Stimulated activated CD8-positive, alpha-beta memory T cell treated with anti-CD3 and anti-CD28 coated beads, Interleukin-7, amount 100 ng/mL, for 48 hours (primary cell): ENCODE measurements at places on chromosomes 5 and 9.

DNA sequence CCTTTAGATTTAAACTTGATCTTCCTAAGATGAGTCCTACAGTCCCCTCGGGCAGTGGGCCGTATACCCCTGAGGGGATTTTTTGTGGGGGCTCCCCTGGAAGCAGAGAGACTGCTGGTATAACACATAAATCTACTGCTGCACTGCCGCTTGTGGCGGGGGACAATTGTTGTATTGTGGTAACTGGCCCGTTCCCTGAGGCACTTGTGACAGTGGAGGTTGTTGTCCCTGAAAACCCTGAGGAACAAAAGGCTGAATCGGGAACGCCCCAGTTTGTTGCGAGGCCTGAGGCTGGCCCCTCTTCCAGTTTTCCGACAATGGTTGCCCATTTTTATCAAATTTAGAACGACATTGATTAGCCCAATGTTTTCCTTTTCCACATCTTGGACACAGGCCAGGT lies 4.7 kb upstream of the TMEM141 start:
- DNase-seq = no peak

DNA sequence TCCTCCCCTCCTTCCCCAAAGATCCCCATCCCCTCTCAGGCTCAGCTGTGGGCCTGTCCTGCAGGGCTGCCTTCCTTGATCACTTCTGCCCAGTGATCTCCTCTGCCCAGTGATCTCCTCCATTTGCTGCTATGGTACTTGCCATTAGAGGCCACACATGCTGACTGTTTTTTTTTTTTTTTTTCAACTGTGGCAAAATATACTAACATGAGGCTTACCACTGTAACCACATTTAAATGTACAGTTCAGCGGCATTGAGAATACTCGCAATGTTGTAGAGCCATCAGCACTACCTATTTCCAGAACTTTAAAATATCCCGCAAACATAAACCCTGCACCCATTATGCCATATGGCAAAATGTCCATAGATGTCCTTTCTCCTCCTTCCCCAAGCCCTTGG lies 61.7 kb upstream of the EPB41L4B start:
- no peak for DNase-seq

DNA sequence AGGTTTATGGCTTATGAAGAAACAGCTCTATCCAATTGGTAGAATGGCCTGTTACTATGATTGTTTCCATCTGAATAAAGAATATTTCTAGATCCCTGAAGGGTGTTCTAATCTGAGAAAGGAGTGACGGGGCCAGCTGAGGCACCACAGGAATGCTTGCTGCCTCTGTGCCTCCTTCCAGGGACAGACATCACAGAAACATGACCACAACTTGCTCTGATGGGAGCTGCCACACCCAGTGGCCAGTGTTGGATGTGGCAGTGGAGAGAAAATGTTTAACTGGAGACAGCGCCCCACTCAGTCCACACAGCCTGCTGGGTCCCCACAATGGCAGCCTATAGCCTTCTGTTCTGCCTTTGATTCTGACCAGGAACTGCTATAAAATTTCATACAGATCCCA lies 38.6 kb upstream of the TESK1 start:
- no peak for DNase-seq

- DNase-seq = no peak
These were observed 108.7 kb downstream of the TRIM32 start for GRCh38 chr9:116795821-116796220.

- DNase-seq = no peak
These were observed 378.2 kb upstream of the RPS23 start for GRCh38 chr5:82656341-82656761.

DNA sequence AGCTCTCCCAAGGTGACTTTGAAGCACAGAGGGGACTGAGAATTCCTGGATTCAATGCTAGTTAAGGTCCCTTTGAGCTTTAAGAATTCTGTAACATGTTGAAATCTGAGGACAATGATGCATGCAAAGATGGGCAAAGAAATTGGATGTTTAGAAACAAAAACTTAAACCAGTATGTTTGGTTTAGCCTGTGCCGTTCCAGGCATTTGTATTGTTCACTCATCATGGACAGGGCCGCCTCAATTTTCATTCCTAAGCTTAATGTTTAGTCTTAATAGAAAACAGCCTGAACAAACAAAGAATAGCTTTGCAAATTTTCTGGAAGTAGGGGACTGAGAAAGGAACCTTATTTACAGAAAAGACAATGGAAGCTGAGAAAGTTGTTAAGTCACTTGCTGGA lies 267.8 kb downstream of the ARHGEF28 start:
- no peak for DNase-seq

DNA sequence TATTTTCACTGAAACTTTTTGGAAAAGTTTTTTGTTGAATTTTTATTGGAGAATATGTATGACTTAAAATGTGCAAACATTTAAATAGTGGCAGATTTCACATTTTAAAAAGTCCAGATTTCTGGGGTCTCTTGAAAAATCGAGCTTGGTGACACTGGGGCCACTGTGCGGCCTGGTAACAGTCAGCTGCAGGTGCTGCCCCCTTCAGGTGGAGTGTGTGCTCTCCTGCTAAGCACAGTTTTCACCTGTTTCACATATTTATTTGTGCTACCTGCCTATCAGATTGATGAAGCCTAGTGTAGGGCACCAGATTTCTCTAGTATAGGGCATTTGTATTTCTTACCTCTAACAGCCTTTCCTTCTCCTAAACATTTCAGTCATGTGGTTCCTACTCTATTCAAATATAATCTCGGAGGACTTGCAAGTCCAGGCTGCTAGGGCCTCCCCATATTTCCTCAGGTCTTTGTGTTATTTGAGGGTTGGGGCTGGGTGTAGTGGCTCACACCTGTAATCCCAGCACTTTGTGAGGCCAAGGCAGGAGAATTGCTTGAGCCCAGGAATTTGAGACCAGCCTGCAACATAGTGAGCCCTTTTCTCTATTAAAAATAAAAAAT lies 95.8 kb upstream of the KLF9 start:
- no peak for DNase-seq

- DNase-seq = no peak
These were observed 21.0 kb upstream of the VDAC1 start for GRCh38 chr5:134025786-134026185.

GRCh38 chr5:98909363-98909762 lies 19.4 kb downstream of the CHD1 start:
- no peak for DNase-seq

DNA sequence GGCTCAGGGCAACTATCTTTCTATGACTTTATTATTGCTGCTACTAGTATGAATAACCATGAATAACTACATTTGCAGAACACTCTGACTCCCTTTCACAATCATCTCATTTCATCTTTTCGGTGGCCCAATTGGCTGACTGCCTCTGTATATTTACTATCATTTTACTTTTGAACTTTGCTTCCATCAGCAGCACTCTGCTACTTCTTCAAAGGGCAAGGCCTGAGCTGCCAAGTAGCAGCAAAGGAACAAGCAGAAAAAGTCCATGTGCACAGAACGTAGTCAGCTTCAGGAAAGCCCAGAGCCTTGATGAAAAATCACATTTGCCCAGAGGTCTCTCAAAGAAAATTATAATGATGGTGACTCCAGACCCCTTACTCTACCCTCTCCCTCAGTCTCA lies 214.5 kb upstream of the PUM3 start:
- DNase-seq = no peak

DNA sequence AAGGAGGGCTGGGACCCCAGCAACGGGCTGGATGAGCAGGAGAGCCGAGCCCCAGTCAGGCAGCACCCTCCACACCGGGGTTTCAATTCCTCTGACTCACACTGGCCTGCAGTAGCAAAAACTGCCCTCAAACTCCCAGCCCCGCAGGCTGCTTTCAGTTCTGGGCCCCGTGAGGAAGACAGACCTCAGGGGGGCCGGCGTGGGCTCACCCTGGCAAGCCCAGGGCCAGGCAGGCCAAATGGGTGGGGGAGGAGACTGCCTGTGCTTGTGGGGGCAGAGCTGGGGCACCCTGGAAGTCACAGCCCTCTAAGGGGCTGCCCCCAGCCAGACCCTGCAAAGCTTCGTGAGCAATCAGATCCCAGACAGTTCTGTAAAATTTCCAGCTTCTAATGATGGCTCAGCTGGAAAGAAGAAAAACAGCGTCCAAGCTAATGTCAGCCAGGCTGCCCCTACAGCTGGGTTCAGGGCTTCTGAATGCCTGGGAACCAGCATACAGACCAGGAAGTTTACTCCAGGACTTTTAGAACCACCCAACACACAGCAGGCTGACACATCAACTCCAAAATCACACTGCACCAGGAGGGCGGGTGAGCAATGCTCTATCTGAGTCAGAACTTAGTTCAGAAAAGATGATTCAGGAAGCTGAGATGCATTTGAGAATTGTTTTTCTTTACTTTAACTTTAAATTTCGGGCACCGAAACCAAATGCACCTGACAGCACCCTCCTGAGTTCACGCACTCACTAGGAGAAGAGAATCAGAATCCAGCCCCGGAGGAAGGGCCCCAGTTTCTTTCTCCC lies 34.7 kb downstream of the LPCAT1 start:
- DNase-seq = peak; percentile 69

DNA sequence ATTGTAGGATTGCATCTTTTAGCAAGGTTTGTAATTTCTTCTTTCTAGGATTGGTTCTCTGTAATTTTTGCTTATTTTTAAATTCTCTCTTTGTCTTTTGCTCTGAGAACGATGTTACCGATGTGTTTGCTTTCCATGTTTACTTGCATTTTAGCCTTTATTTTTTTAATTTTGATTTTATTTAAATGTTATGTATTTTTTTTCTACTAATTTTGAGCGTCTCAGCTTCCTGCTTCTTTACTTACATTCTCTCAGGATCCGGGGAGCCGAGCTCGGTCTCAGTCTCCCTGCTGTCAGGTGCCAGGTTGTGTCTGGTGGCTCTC lies 20.9 kb downstream of the ANXA2R start:
- no peak for DNase-seq

GRCh38 chr9:18405240-18405639 lies 68.7 kb upstream of the ADAMTSL1 start:
- DNase-seq = no peak

DNA sequence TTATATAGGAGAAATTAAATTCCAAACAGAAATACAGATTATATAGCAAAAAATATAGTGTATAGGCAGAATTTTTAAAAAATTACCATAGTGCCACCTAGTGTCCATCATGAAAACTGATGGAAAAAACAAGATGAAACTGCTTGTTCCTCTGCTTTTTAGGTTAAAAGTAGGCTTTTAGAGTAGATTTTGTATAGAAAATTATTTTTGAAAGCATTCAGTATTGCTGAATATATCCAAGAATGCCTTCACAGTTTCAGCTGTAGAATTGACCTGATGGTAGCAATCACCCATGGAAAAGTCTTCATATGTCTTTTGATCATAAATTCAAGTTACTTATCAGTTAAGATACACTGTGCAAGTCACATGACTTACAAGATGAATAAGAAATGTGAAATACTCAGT lies 19.7 kb downstream of the RIOK2 start:
- DNase-seq = no peak

- no peak for DNase-seq
These were observed 21.0 kb upstream of the RALGDS start for GRCh38 chr9:133141833-133142595.

DNA sequence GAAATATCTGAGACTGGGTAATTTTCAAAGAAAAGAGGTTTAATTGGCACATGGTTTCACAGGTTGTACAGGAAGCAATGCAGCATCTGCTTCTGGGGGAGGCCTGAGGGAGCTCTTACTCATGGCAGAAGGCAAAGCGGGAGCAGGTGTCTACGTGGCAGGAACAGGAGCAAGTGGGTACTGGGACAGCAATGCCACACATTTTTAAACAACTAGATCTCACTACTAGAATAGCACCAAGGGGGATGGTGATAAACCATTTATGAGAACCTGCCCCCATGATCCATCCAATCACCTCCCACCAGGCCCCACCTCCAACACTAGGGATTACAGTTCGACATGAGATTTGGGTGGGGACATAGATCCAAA lies 47.6 kb upstream of the HOMER1 start:
- peak; percentile 43 for DNase-seq

DNA sequence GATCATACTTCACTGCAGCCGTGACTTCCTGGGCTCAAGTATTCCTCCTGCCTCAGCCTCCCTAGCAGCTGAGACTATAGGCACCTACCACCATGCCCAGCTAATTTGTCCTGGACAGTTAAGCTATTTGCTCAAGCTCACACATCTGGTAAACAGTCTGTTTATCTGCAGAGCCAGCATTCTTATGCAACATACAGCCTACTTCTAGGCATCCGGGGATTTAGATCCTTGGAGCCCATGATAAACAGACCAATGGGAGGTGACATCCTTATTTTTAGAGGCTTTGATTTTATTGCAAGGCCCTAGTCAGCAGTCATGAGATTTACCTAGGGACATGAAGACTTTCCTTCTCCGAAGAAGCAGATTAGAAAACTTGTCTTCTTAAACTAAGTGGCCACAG lies 21.0 kb downstream of the ATOX1 start:
- no peak for DNase-seq

- no peak for DNase-seq
These were observed 77.8 kb upstream of the IRX2 start for GRCh38 chr5:2829239-2829638.

GRCh38 chr5:54785729-54786591 lies 199.4 kb downstream of the ESM1 start:
- DNase-seq = no peak

DNA sequence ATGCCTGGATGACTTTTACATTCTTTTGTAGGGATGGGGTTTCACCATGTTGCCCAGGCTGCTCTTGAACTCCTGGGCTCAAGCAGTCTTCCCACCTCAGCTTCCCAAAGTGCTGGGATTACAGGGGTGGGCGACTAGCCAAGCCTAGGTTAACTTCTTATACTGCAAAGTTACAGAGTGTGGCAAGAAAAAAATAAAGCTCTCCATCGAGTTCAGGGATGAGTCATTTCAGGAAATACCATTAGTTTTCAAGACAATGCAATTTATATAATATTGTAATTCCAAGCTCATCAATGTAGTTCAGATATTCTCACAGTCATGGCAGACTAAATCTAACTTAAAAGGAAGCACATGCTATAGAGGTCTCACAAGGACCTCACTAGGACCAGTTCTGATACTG lies 11.5 kb upstream of the ABO start:
- no peak for DNase-seq

DNA sequence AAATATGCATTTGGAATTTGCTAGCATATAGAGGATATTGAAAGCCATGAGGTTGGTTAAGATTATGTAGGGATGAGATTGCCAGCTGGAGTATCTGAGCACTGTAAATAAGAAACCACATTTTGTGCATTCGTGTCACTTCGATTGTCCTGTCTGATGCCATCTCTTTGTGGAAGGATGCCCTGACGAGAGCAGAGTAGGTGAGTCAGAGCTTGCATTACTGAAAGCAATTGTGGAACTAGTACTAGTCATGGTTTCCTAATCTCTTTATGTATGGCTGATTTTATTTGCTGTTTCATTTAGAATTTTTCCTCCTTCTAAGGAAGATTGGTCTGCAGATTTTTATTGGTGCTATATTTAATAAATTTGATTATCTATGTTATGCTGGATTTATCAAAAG lies 14.5 kb upstream of the TAS2R1 start:
- DNase-seq = no peak

- no peak for DNase-seq
These were observed 396.7 kb downstream of the KCTD16 start for GRCh38 chr5:144567421-144567780.

DNA sequence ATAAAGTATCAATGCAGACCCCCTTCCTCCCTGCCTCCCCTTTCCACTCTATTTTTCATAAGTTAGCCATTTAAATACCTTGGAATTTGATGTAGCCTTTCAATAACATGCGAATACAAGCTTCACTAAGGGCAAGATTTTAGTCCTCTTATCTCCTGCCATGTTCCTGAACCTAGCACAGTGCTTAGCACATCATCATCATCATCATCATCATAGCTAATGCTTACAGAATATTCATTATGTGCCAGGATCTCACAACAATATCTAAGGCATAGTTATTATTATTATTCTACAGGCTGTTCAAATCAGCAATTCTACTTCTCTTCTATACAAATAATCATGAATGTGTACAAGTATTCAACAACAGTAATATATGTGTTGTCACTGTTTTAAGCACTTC lies 20.4 kb downstream of the KLHL3 start:
- no peak for DNase-seq
